Eye (tissue), 1 donor: ENCODE measurements at places on chromosomes 1 and 21.

GRCh38 chr1:228929476-228930027, 194.3 kb downstream of the RHOU start:
- no peak for DNase-seq

DNA sequence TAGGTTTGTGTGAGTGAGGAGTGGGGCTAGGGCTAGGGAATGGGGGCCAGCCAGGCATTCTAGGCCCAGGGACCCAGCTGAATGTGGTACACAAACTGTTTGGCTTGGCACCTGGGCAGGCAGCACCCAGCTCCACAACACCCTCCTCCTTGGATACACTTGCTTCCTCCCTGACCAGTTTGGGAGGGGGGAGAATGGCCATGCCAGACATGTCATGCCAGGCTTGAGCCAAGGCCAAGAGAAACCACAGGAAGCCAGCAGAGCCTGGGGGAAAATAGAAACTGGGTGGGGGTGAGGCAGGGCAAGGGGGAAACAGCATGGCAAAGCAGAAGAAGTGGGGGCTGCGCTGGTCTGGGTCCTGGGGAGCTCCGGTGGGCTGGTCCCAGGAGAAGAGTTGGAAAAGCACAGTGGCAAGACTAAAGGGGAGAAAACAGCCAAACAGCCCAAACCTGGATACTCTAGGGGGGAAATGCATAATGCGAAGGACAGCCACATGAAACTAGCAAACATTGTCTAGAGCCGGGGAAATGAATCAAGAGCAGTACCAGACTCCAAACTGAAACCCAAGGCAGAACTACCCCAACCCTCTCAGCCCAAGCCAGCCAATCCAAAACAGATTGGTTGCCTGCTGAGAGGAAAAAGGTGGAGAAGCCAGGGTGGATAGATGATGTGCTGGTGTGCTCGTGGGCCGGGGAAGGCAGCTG, 47.9 kb downstream of the LGR6 start:
- no peak for DNase-seq

GRCh38 chr1:225597926-225598575, 54.9 kb downstream of the ENAH start:
- no peak for DNase-seq

DNA sequence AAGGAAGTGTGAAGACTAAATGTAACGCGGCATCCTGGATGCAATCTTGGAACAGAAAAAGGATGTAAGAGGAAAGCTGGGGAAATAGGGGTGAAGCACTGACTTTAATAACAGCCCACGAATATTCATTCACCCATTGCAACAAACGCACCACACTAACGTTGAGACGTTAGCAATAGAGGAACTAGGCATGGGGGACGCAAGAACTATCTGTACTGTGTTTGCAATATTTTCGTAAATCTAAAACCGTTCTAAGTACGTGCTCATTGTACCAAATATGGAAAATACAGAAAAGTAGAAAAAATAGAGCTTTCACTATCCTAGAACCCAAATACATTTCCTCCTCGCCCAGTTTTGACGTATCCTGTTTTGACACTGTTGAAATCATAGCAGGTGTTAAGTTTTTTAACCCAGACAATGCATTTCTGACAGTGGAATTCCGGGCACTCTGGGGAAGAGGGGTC, 3.9 kb downstream of the LAPTM5 start:
- no peak for DNase-seq

- peak; percentile 46 for DNase-seq
Observed at GRCh38 chr1:245512181-245512888, 357.6 kb downstream of the KIF26B start.

GRCh38 chr1:178864326-178864725, 6.6 kb downstream of the ANGPTL1 start:
- no peak for DNase-seq

DNA sequence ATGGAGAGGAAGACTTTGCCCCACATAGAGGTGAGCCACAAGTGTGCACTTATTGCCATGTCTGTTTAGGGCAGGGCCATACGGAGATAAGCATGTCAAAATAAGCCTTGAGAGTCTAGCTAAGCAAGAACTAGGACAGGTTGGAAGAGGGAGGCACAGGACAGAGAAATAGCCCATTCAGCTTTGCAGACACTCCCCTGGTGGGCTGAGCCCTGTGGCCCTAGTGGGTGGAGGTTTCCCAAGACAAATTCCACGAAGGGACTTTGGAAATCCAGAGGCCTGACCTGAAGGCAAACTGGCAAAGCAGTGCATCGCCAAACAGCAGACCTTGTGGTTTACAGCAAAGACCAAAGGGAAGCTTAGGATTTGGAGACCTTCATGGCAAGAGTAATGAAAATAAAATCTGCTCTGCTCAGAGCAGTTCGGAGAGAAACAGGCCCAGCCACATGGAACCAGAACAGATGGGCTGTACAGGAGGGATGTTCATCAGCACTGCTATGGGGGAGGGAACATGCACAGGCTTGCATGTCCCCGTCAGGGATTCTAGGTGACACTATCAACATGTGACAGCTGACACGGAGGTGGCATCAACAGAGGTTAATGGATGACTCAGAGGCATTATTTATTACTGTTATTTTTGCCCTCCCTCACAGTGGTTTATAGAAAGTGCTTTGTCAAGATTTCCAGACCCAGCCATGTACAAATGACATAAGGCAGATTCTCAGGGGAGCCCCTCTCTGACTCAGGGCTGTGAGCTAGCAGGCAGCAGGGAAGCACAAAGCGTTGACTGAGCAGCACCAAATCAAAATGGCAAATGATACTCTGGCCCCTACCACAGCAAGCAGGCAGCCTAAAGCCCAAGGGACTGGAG, 90.1 kb upstream of the IRF2BP2 start:
- peak; percentile 80 for DNase-seq

DNA sequence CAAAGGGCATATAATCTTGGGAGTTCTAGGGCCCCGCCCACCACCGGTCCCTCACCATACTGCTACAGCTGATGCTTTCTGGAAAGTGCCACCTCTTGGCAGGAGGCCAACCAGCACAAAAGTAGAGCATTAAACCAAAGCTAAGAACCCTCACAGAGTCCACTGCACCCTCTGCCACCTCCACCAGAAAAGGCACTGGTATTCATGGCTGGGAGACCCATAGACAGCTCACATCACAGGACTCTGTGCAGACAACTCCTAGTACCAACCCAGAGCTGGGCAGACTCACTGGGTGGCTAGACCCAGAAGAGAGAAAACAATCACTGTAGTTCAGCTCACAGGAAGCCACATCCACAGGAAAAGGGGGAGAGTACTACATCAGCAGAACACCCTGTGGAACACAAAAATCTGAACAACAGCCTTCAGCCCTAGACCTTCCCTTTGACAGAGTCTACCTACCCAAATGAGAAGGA, 10.8 kb downstream of the THEM4 start:
- no peak for DNase-seq

DNA sequence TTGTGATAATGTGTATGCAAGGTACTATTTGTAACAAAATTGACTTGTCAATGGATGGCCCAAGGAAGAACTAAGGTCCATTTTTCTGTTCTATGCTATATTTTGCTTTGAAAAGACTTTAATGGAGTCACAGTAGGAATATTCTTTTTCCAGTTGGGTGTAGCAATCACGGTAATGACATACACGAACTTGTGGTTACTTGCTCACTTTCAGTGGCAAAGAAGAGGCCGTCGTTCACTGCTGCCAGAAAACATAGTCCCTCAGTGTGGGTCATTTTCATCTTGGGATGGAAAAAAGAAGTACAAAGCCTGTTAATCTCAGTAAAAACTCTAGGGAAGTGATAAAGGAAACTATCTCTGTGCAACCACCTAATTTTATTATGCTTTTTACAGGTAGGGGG, 47.8 kb upstream of the LAMC2 start:
- DNase-seq = no peak

GRCh38 chr1:202587859-202588485, 122.3 kb downstream of the SYT2 start:
- no peak for DNase-seq

GRCh38 chr1:16248007-16248436, 11.0 kb upstream of the CPLANE2 start:
- no peak for DNase-seq

- peak; percentile 7 for DNase-seq
Observed at GRCh38 chr1:182731852-182732575, 47.6 kb upstream of the RGS8 start.

GRCh38 chr1:159675046-159675445, 39.3 kb downstream of the CRP start:
- no peak for DNase-seq

DNA sequence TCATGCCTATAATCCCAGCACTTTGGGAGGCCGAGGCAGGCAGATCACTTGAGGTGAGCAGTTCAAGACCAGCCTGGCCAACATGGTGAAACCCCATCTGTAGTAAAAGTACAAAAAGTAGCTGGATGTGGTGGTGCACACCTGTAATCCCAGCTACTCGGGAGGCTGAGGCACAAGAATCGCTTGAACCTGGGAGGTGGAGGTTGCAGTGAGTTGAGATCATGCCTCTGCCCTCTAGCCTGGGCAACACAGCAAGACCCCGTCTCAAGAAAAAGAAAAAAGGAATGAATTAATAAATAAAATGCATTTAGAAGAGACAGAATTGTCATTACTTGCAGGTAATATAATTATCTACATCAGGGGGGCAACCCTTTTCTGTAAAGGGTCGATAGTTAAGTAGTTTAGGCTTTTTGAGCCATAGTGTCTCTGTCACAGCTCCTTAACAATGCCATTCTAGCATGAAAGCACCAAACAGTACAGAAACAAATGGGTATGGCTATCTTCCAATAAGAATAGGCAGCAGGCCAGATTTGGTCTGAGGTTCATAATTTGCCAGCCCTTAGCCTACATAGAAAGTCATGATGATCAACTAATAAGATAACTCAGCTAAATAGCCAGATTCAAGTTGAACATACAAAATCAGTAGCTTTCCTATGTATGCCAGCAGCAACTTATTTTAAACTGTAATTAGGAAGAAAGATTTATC, 56.8 kb downstream of the RPRD2 start:
- DNase-seq = no peak

DNA sequence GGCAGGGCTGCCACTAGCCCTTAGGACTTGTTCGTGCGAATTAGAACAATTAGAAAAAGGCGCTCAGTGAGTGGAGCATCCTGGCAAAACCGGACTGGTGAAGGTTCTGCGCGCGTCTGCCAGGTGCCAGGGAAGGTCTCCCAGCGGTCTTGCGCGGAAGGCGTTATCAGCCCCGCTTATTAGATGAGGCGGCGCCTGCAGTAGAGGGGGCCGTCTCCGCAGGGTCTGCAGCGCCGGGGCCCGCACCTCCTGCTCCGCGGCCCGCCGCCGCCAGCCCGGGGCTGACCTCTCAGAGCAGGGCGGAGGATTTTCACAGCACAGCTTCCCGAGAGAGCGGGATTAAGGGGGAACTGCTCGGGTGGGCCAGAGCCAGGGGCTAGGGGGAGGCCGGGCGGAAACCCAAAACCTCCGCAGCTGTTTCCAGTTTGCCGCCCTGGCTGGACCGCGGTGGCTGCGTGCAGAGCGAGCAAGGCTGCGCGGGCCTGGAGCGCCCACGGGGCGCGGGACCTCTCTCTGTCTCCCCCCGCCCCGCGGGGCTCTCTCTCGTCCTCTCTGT, 155.2 kb downstream of the FOXD2 start:
- peak; percentile 82 for DNase-seq

DNA sequence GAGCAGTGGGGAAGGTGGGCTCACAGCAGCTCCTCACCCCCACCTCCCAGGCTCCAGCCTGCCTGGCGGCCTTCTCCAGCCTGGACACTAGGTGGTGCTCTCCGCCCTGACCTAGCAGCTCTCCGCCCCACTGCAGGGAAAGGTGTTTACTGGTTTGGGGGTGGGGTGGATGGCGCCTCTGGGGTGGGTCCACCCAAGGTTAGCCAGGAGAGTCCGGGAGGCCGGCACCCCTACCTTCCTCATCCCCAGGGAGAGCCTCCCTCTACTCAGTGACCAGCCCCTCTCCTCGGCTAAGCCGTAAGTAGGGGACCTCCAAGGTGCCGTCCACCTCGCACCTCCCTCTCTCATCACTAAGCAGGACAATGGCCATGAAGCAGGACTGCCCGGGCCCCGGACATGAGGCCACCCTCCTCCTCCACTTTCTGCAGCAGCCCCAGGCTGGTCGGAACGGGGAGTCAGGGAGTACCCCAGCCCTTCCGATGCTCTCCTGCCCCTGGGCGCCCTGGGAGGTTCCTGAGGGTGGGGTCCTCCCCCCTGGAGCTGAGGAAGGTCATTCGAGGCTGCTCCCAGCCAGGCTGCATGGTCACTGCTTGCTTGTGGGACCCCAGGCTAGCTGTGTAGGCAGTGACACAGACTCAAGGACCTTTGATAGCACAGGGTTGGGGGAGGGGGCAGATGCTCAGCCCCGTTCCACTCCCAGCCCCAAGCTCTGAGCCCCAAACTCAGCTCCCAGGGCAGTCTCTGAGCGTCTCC, 101.4 kb upstream of the VAMP3 start:
- DNase-seq = peak; percentile 94

- DNase-seq = no peak
Observed at GRCh38 chr1:207822124-207822601, 70.3 kb downstream of the CD46 start.

GRCh38 chr1:86508583-86508969, 38.3 kb upstream of the CLCA4 start:
- DNase-seq = no peak

DNA sequence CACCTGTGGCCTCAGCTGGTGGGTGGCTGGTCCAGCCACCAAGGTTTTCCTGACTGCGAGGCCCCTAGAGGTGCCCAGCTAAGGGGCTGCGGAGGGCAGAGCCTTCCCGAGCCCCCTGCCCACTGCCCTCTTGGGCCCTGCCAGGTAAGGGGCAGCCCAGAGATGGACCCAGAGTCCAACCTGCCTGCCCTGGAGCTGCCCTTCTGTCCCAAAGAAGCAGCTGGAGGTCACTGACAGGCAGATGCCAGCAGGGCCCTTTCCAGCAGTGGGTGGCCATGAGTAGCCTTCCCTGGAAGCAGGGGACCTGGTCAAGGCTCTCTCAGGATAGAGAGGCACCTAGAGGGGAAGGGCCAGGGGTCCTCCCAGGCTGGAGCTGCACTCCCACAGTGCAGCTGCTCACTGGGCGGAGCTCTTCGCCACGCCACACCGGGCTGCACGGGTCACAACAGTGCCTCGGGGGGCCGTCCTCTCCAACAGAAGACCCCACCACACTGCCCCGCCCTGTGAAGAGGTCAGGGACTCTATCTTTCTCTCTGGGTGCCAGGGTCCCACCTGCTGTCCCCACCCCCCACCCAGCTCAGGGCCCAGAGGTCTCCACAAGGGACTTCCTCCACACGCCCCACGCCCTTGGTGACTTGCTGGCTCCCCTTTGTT, 10.9 kb upstream of the GNB1 start:
- no peak for DNase-seq

GRCh38 chr21:16059981-16060380, 330.2 kb downstream of the USP25 start:
- DNase-seq = no peak

- no peak for DNase-seq
Observed at GRCh38 chr1:21766210-21766609, 16.7 kb downstream of the USP48 start.
